ENCODE measurements at places on chromosomes 3 and 15. TPM values are rescaled to one million over a fixed set of nuclear protein-coding genes. Genes with fewer than 3 reads are reported as not detected.
A peak's percentile ranks its signal among the peaks of the same experiment; 100 is the strongest.

GOLGA8O gene
- total RNA-seq = 0.40 TPM

DNA sequence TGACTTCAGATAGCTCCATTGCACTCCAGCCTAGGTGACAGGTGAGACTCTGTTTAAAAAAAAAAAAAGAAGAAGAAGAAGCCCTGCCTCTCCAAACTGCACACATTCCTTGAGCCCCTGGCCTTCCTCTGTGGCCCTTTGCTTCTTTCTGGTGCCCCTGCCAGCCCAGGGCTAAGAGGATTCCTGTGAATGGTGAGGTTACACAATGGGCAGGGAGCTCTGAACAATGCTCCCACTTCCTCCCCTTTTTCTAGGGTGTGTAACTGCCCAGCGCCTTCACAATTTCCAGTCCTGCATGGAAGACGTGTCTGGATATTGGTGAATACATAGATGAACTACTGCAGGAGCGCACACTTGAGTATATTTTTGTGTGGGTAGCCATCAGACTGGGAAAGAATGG lies 3.6 kb upstream of the AMOTL2 start:
- DNase-seq = no peak

- peak; percentile 33 for DNase-seq
Observed at GRCh38 chr15:50055332-50055731, 63.7 kb downstream of the ATP8B4 start.

DNA sequence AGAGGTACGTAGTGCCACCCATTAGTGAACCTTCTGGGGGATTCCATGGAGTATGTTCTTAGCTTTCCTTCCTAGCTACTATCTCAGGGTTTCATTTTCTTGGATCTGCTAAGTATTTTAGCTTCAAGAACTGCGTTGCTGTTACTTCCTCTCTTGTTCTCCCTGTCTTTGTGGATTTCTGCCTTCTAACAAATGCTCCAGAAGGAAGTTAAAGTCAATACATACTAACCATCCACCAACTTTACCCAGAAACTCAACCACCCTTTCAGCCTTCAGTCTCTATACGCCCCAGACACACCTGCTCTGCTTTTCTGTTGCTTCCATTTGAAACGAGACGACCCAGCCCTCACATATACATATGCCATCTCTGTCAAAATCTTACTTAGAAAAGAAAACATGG lies 2.4 kb upstream of the KLF13 start:
- no peak for DNase-seq

CDHR4 gene
- total RNA-seq = 0.40 TPM

GRCh38 chr15:73926219-73927002 lies at the start of gene LOXL1:
TSS of gene LOXL1 (plus strand) at chr15:73926462. CDS start at chr15:73926784, 322 bp downstream.
- DNase-seq = peak; percentile 76

DNA sequence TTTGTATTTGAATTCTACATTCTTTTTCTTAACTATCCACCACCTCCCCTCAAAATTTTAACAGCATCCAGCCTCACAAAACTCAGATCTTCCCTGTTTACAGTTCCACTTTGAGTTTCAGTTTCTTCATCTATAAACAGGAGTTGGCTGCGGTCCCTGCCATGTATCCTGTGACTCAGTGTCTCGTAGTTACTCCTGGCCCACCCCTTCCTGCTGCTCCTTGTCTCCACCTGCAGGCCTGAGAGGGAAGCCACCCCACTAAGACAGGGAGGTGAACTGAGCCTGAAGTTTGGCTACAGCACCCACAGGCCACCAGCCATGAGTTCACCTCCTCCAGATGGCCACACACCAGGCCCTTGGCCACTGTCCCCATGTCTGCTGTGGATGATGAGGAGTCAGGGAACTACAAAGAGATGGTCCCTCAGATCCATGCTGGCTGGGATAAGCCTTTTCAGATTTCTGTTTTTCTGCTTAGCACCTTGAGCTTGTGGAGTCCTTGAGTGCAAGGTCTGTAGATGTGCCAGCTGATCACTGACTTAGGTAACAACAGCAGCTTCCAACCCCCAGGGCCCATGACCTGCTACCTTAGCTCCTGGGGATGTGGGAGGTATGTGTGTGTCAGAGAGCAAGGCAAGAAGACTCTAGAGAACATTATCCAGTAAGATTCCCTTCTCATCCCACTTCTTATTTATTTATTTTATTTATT lies 37.5 kb downstream of the CD86 start:
- DNase-seq = peak; percentile 37

GRCh38 chr3:4977001-4977852 lies 2.0 kb upstream of the BHLHE40 start:
- peak; percentile 95 for DNase-seq

APOD gene
- total RNA-seq = 31.7 TPM

- no peak for DNase-seq
Observed at GRCh38 chr15:48006031-48006511, 114.7 kb upstream of the SLC24A5 start.

NR1I2 gene
- not detected for total RNA-seq

GRCh38 chr3:33128706-33129105 lies 14.9 kb downstream of the CRTAP start:
- no peak for DNase-seq

GABRR3 gene
- total RNA-seq = not detected

GRCh38 chr3:148528024-148528423 lies 169.7 kb upstream of the AGTR1 start:
- DNase-seq = no peak

CCR9 gene
- total RNA-seq = not detected

DNA sequence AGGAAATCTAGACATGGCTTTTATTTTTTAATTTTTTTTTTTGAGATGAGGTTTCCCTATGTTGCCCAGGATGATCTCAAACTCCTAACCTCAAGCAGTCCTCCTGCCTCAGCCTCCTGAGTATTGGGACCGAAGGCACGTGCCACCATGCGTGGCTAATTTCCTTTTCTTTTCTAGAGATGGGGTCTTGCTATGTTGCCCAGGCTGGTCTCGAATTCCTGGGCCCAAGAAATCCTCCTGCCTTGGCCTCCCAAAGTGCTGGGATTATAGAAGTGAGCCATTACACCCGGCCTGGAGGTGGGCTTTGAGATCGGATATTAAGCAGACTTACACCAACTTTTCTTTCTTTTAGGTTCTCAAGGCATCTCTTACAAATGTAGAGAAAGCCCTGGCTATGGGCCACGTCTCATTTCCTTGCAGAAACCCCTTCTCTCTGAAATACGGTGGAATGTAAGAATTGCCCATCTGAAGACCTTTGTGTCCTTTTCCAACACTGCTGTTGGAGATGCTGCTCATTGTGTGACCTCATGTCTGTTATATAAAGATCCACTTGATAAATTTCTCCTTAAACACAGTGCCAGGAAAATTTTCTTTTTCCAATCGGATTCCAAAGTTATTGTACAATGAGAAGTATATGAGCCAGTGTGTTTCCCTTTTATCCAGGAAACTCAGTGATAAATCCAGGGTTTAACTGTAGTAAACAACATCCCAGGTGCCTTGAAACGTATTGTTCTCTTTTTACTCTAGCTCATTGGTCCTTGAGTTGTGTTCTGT lies 36.8 kb upstream of the CFAP161 start:
- no peak for DNase-seq

RTP4 gene
- total RNA-seq = 0.19 TPM

- no peak for DNase-seq
Observed at GRCh38 chr3:167810236-167810635, 74.7 kb downstream of the SERPINI1 start.

DNA sequence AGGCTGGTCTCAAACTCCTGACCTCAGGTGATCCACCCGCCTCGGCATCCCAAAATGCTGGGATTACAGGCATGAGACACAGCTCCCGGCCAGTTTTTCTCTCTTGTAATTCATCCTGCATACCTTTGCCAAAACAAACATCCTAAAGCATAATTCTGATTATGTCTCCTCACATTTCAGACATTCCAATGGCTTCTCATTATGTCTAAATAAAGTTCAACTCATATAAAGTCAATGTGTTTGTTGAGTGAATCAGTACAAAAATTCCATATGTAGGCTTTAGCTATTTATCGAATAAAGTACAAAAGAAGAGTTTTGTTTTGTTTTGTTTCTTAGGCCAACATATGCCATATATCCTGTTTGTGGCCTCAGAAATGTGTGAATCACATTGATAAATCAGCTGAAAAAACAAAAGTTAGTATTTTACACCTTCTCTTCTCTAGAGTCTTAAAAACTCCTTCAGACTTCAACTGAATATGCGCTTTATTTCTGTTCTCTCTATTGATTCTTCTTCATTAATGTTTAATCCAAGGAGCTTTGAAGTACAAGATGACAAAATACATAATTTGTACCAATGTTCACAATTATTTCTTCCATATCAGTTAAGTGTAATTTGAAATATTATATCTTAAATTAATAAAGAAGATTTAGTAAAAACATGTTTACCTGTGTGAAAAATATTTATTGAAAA lies 165.8 kb downstream of the MECOM start:
- peak; percentile 72 for DNase-seq

- peak; percentile 43 for DNase-seq
Observed at GRCh38 chr3:149453140-149453805, 21.2 kb upstream of the TM4SF4 start.

DNA sequence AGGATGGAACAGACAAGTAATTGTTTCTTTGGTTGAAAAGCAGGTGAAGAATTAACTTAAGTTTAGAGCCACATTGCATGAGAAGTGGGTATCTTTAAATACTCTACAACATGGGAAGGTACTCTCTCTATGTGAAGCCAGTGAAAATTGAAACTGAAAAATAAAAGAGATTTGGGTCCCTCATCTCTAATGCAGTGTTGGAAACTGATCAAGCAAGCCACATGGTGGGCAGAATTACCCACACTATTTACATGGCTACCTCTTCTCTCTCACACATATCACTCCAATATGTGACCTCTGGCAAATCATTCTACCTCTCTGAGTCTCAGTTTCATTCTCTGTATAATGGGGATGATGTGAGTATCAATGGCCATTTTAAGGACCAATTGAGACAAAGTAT lies 339.0 kb downstream of the IL5RA start:
- DNase-seq = no peak

PLIN1 gene
- total RNA-seq = 0.17 TPM

ETV5 gene
- total RNA-seq = 80.3 TPM

RAB6B gene
- total RNA-seq = 5.3 TPM

UBP1 gene
- total RNA-seq = 44.8 TPM

GRCh38 chr3:25273582-25274171 lies 154.4 kb upstream of the RARB start:
- no peak for DNase-seq

REC114 gene
- not detected for total RNA-seq

DNA sequence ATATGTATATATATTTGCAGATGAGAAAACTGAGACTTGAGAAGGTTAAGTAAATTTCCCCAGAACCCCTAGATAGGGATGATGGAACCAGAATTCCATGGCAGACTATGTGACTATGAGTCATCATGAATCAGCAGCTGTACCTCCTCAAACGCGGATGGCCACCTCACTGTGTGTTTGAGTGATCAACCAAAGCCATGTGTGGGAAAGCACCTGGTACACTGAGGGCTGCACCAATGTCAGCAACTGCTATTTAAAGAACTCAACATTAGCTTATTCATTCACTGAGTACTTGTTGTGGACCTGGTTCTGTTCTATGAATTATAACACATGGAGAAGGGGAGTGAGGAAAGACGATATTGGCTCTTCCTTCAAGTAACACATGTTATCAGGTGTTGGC lies 377.0 kb downstream of the GAP43 start:
- peak; percentile 95 for DNase-seq

SLC28A1 gene
- total RNA-seq = not detected

DNA sequence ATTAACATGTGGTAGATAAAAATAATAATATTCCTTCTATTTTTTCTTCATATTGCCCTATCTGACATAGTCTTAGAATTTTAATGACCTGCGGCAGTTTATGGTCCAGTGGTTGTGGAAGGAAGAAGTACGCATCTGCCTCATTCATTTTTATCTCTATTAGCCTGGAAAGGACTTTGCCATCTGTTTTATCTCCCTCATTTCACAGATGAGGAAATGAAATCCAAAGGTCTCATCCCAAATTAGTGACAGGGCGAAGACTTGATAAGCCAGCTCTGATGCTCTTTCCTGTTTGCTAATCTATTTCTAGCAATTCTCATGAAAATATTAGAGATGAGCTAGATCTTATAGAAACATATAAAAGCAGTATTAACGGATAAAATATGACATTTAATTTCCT lies 113.3 kb downstream of the KLHL25 start:
- no peak for DNase-seq

DNA sequence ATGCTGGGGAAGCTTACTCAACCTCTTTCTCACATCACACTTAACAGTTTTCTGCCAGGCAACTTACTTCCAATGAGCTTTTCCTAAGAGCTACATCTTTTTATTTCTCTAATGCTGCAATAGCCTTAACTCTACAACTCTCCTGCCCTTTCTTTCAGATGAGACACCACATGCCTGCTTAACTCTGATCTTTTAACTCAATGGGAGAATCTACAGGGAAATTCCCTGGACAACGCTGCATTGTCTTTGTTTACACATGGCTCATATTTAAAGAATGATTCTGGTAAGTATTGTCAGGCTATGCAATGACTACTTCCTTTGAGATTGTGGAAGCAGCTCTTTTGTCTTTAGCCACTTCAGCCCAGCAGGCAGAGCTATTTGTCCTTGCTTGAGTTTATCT lies 353.1 kb upstream of the BCHE start:
- peak; percentile 80 for DNase-seq

DNA sequence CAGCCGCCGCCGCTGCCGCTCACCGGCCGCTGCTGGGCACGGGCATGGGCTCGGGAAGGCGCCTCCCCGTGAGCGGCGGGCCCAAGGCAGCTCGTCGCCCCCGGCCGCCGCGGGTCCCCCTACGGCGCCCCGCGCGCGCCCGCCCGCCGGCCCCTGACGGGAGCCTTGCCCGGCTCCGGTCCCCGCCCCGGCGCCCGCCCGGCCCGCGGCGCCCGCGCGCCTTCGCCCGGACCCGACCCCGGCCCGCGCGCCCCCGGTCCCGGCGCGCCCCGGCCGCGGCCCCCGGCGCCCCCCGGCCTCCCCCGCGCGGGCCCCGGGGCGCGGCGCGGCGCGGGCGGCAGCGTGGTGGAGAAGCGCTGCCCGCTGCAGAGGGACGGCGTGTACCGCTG lies 177.7 kb downstream of the OR4M2 start:
- DNase-seq = no peak

GRCh38 chr15:85897895-85898717 lies 103.4 kb upstream of the KLHL25 start:
- DNase-seq = no peak

PP2D1 gene
- not detected for total RNA-seq

GRCh38 chr15:42832576-42832975 lies 88.0 kb downstream of the TTBK2 start:
- DNase-seq = peak; percentile 96

NRROS gene
- total RNA-seq = 1.1 TPM

GRCh38 chr3:181932039-181932438 lies 220.3 kb downstream of the SOX2 start:
- DNase-seq = no peak

- DNase-seq = no peak
Observed at GRCh38 chr3:20529911-20530310, 343.9 kb upstream of the SGO1 start.

- DNase-seq = no peak
Observed at GRCh38 chr15:37801529-37801928, 132.9 kb upstream of the TMCO5A start.

DNA sequence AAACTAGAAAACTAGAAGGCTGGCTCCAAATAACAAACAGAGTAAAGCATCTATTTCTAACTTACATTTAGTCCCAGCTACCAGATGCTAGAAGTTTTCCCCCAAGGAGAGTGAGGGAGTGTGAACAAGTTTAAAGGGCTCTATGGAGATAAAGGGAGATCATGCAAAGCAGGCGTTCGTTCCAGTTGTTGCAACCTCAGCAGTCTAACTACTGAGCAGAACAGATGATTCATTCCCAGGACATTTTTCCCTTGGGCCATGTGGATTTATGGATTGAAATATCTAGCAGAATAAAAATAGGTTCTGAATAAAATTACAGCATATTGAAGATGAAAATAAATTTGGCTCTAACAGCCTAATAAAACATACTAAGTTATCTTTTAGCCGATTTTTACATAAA lies 154.8 kb upstream of the TTC14 start:
- DNase-seq = peak; percentile 62
